ENCODE measurements at places on chromosomes 6 and 20. TPM values are rescaled to one million over a fixed set of nuclear protein-coding genes. Genes with fewer than 3 reads are reported as not detected.

- no peak for DNase-seq
Observed at GRCh38 chr20:49630396-49630951, 62.5 kb upstream of the PTGIS start.

SLC17A1 gene
- total RNA-seq, result 10.5 TPM

CTAGE9 gene
- not detected for total RNA-seq

CRISP2 gene
- not detected for total RNA-seq

GRCh38 chr6:16512544-16513290 lies 248.5 kb downstream of the ATXN1 start:
- DNase-seq, result no peak

DNA sequence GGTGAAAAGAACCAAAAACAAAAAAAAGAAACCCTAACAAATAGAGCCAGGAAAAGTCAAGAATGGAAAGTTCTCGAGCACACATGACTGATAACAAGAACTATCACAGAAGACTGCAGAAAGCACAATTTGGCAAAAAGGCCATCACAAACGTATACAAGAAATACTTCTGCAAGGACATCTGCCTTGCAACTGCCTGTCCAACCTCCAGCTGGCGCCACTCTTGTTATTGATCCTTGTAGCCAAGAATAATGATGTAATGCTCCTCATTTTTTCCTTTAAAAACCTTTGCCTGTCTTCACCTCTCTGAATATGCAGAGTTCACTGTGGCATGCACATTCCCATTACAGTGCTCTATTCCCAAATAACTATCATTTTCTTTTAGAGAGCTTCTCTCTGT lies 87.9 kb upstream of the BMP5 start:
- no peak for DNase-seq

ABHD16B gene
- total RNA-seq, result not detected

GRCh38 chr6:151239603-151240035 lies at the start of gene AKAP12:
AKAP12 (plus strand) TSS chr6:151239967; CDS start chr6:151240563, 596 bp downstream.
- peak; percentile 29 for DNase-seq

DNA sequence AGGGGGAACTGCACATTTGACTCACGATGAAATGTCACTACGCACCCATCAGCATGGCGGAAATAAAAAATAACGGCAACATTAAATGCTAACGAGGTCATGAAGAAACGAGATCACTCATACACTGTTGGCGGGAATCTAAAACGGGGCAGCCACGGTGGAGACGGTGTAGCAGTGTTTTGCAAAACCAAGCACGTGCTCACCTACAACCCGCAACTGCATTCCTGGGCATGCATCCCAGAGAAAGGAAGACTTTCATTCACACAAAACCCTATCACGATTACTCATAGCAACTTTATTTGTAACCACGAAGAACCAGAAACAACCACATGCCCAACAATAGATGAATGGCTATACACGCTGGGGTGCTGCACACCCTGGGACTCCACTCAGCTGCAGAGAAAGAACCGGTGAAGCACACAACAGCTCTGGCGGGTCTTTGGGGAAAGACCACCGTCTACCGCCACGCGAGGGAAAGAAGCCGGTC lies 77.0 kb downstream of the YTHDF1 start:
- no peak for DNase-seq

- no peak for DNase-seq
Observed at GRCh38 chr6:138597336-138597735, 98.0 kb upstream of the NHSL1 start.

SLC32A1 gene
- not detected for total RNA-seq

DNA sequence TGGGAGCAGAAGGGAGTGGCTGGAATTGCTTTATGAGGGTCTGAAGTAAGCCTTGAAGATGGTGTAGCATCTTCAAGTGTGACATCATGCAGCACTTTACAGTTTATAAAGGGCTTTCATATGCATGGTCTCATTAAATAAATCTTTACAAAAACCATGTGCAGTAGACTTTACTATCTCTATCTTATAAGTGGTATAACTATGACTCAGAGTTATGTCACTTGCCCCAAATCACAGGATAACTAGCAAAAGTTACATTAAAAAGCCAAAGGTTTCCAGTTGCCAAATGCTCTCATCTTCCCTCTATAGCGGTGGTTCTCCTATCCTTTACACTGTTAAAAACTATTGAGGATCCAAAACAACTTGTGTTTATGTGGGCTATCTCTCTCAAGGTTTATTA lies 687.7 kb upstream of the MARCKS start:
- no peak for DNase-seq

- DNase-seq, result no peak
Observed at GRCh38 chr20:51132279-51132678, 109.4 kb upstream of the KCNG1 start.

- no peak for DNase-seq
Observed at GRCh38 chr6:25007269-25007699, 71.5 kb upstream of the RIPOR2 start.

- DNase-seq, result no peak
Observed at GRCh38 chr20:289693-290083, 862 bp downstream of the C20orf96 start.

- DNase-seq, result no peak
Observed at GRCh38 chr6:130128326-130128725, 94.4 kb downstream of the SAMD3 start.

LY6G6C gene
- total RNA-seq, result not detected

SLA2 gene
- 0.50 TPM for total RNA-seq

DNA sequence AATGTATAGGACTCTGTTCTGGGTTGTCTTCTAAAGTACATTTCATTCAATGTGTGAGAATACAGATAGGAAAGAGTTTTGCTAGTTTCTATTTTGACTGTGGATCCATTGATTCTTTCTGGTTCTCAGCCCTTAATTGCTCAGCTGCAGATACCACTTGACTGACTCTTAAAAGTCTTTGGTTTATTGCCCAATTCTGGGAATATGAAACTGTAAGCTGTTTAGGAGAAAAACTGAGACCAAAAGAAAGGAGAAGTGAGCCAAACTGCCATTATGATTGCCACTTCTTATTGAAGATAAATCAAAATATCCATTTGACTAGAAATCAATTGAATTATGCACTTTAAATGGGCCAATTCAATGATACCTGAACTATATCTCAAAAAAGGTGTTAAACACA lies 211.4 kb downstream of the ESR1 start:
- no peak for DNase-seq

GRCh38 chr20:64065974-64066343 lies 3.0 kb downstream of the TCEA2 start:
- peak; percentile 92 for DNase-seq

RSPO4 gene
- total RNA-seq, result not detected

GRCh38 chr6:117919275-117919674 lies 12.2 kb downstream of the SLC35F1 start:
- no peak for DNase-seq

DNA sequence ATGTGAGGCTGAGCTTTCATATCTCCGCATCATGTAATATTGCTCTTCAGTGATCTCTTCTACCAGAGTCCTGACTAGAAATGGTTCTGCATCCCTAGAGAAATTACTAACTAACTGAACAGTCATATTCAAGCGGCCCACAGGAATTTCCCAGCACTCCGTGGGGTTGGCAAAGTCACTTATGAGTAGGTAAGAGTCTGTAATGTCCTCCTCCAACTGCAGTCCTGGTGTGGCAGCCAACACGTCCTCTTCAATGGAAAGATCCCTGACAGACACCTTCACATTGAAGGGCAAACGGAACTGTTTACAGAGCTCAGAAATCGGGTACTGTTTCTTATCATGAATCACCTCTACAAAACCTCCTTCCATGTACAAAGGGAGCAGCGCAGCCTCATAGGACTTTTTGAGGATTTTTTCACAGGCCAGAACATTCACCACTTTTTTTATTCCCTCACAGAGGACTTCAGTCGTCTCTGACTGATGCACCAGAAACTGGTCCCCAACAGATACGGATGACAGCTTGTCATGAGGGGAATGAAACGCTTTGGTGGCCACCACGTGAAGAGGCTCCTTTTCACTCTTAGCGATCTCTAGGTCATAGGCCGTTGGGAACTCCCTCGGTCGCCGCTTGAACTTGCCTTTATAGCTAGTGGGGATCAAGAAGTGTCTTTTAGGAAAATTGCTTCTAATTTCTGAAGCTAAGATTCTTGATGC lies 87.7 kb downstream of the THEMIS start:
- DNase-seq, result no peak

ELOVL4 gene
- 0.07 TPM for total RNA-seq

PSORS1C1 gene
- not detected for total RNA-seq

HLA-G gene
- not detected for total RNA-seq

DNA sequence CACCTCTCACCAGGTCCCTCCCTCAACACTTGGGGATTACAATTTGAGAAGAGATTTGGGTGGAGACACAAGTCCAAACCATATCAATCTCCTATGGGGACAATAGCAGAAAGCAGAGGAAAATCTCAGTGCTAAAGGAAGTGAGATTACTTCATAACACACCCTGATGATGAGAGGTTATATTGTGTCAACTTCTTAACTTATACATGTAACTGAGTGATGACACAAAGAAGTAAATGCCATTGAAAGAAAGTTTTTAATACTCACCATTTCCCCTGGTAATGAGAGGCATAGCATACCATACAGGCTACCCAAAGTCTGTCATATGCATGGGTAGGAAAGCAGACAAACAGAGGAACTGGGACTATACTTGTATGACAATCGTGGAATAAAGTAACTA lies 137.2 kb downstream of the MMUT start:
- DNase-seq, result no peak

GRCh38 chr20:910870-911770 lies 5.0 kb downstream of the ANGPT4 start:
- peak; percentile 48 for DNase-seq

- DNase-seq, result no peak
Observed at GRCh38 chr6:140956571-140957369, 1176.0 kb upstream of the GJE1 start.

- peak; percentile 94 for DNase-seq
Observed at GRCh38 chr6:39923394-39923793, 10.9 kb downstream of the MOCS1 start.

DNA sequence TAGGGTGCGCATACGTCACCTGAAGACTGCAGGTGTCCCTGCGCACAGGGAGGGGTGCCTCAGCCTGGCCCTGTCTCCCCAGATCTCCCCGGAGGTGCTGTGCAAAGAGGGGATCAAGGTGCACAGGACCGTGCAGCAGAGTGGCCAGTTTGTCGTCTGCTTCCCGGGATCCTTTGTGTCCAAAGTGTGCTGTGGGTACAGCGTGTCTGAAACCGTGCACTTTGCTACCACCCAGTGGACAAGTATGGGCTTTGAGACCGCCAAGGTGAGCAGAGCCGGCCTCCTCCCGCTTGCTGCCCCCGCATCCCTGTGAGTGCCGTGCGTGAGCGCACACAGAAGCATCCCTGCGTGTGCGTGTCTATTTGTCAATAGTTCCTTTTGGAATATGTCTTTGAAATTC lies 150.7 kb downstream of the DTNBP1 start:
- DNase-seq, result no peak

RIPOR3 gene
- total RNA-seq, result 8.4 TPM

- peak; percentile 80 for DNase-seq
Observed at GRCh38 chr20:50848846-50849673, 54.2 kb downstream of the BCAS4 start.

- DNase-seq, result no peak
Observed at GRCh38 chr6:36519352-36519751, 27.9 kb downstream of the STK38 start.

TFEB gene
- total RNA-seq, result 8.4 TPM

DNA sequence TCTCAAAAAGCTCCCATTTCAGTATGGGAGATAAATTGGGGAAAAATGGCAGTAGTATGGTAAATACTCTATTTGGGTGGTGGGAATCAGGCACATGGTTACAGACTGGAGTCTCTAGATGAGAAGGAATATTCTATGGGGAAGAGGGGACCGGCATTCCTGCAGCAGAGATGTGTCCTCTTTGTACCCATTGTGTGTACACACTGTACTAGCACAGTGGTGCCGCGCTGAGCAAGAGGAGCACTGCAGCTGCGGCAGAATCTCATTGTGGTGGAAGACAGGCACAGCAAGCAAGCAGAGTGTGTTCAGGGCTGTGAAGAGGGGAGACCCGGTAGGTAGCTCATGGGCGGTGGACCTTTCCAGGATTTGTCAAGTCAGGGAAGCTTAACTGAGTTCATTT lies 13.0 kb downstream of the AFDN start:
- no peak for DNase-seq

DNA sequence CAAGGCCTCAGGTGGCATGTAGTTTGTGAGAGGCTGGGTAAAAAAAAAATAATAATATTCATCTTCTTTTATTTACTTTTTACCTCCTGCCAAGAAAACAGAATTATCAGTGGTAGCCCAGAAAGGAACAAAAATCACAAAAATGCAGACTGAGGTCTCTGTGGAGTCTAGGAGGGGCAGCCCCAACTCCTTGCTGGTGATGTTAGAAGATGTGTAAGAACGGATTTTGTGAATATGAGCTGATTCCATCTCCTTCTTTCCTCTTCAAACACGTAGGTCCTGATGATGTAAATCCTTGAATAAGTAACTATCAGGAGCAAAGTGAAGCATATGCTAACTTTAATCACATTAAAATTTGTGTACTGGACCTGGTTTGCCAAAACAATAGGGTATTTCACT lies 226.8 kb downstream of the EYA4 start:
- DNase-seq, result no peak

DNA sequence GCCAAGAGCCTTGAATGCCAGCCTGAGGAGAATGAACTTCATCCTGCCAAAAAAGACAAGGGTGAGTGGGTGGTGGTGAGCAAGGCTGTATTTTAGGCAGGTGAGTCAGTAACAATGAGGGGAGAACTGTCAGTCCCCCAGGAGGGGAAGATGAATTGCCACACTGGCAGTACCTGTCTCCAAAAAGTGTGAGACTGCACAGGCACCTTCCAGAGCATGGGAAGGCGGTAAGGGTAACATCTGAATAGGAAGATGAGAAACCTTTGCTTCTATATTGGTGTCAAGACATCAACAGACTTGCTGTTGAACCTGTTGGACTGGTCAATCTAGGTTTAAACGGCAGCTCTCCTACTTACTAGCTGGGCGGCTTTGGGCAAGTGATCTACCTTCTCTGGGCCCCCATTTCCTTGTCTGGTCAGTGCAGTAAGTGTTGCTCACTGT lies 30.9 kb downstream of the STK35 start:
- DNase-seq, result no peak

EPPIN gene
- total RNA-seq, result not detected

DNA sequence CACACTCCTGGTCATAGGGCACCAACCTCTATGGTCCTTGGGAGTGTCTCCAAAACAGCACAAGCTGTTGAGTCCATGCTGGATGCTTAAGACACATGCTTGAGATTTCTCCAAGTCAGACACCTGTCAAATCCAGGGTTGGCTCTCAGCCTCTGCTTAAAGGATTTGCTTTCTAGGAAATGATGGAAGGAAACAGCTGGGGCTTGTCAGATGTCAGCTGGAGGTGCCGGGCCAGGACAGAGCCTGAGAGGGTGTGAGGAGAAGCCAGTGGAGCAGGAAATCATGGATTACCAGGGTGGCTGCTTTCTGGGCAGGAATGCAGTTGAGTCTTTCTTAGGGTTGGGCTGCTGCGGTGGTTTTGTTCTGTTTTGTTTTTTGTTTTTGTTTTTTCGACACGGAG lies 83.0 kb upstream of the FAM184A start:
- no peak for DNase-seq

FAXC gene
- not detected for total RNA-seq

GRCh38 chr20:38354227-38354626 lies 7.9 kb downstream of the LBP start:
- DNase-seq, result no peak

Measured in right lobe of liver (tissue), 6 donors.